ENCODE measurements at places on chromosomes 16 and 17. TPM values are rescaled to one million over a fixed set of nuclear protein-coding genes. Genes with fewer than 3 reads are reported as not detected.
A peak's percentile ranks its signal among the peaks of the same experiment; 100 is the strongest.

PTGES3L gene
- polyA plus RNA-seq: 1.7 TPM

SOX15 gene
- 1.3 TPM for polyA plus RNA-seq

CCDC200 gene
- polyA plus RNA-seq: not detected

C17orf100 gene
- 2.6 TPM for polyA plus RNA-seq

ZC3H7A gene
- polyA plus RNA-seq: 31.9 TPM

KCNH4 gene
- 0.57 TPM for polyA plus RNA-seq

DNA sequence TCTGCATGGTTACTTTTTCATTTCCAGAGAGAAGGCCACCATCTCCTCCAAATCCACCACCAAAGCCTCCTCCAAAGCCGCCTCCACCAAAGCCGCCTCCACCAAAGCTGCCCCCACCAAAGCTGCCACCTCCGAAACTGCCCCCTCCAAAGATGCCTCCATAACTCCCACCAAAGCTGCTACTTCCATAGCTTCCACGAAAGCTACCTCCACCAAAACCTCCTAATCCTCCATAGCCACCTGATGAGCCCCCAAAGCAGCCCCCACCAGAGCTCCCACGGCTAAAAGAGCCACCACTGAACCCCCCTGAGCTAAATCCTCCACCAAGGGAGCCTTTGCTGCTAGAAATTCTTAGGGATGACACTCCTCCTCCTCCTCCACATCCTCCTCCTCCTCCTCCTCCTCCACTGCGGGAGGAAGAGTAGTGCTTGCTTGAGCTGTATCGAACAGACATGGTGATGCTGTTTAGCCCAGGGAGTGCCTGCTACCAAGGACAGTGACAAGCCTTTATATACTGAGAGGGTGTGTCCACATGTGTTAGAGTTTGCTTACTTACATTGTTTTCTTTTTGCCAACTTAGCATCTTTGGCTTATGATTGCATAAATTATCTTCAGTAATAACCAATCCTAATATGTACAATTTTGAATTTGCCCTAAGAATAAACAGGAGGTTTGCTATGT lies at the start of gene KRT10:
TSS of gene KRT10 (minus strand) at position 483 of the 681 bp plus-strand sequence. CDS start at position 454, 29 bp downstream.
- no peaks in the 10 kb centered on the region for H3K27me3 ChIP-seq
- DNase-seq: no peak
- H3K36me3 ChIP-seq: peaks cover 7% of the 10 kb centered on the region
- no peaks in the 10 kb centered on the region for H3K4me1 ChIP-seq
- no peak within 1 kb of the TSS for H3K27ac ChIP-seq

- no peak overlapping the region for H3K4me3 ChIP-seq
- no peaks in the 10 kb centered on the region for H3K27me3 ChIP-seq
- DNase-seq: peak; percentile 44
- peaks cover 25% of the 10 kb centered on the region for H3K4me1 ChIP-seq
- H3K36me3 ChIP-seq: peaks cover 93% of the 10 kb centered on the region
These were observed 17.7 kb downstream of the SLC16A3 start for GRCh38 chr17:82246365-82247181.

GRCh38 chr17:34974179-34974578 lies 6.1 kb upstream of the LIG3 start:
- no peak overlapping the region for H3K27ac ChIP-seq
- no peaks in the 10 kb centered on the region for H3K4me1 ChIP-seq
- no peaks in the 10 kb centered on the region for H3K36me3 ChIP-seq

DNA sequence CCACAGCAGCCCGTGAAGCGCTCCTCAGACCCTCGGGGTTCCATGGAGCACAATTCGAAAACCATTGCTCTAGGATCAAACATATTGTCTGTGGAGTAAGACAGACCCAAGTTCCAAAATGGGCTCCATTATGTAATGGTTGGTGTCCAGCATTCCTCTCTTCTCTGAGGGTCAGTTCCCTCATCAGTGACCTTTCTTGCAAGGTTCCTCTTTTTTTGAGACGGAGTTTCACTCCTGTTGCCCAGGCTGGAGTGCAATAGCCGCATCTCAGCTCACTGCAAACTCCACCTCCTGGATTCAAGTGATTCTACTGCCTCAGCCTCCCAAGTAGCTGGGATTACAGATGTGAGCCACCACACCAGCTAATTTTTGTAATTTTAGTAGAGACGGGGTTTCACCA lies 28.4 kb downstream of the PLXDC1 start:
- DNase-seq: no peak
- H3K4me1 ChIP-seq: no peaks in the 10 kb centered on the region
- H3K27me3 ChIP-seq: no peaks in the 10 kb centered on the region
- H3K27ac ChIP-seq: no peak overlapping the region
- no peak overlapping the region for H3K4me3 ChIP-seq

GRCh38 chr17:14746822-14747602 lies 446.1 kb downstream of the HS3ST3B1 start:
- H3K4me1 ChIP-seq: no peaks in the 10 kb centered on the region
- H3K4me3 ChIP-seq: no peak overlapping the region
- no peaks in the 10 kb centered on the region for H3K36me3 ChIP-seq
- no peak overlapping the region for H3K27ac ChIP-seq

DNA sequence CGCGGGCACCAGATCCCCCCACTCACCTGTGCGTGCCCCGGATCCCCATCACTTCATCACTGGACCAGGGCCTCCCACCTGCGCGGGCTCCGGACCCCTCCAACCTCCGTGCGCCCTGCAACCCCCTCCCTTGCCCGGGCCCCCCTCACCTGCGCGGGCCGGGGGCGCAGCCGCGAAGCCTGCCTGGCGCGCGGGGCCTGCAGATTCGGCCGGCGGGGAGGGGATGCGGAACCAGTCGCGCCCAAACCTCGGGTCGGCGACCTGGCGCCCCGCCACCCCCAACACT lies 202 bp downstream of the CEP131 start:
- H3K36me3 ChIP-seq: no peaks in the 10 kb centered on the region
- DNase-seq: no peak
- H3K27me3 ChIP-seq: no peaks in the 10 kb centered on the region
- peaks cover 16% of the 10 kb centered on the region for H3K4me1 ChIP-seq
- H3K4me3 ChIP-seq: peak overlapping the region; percentile 94

DNA sequence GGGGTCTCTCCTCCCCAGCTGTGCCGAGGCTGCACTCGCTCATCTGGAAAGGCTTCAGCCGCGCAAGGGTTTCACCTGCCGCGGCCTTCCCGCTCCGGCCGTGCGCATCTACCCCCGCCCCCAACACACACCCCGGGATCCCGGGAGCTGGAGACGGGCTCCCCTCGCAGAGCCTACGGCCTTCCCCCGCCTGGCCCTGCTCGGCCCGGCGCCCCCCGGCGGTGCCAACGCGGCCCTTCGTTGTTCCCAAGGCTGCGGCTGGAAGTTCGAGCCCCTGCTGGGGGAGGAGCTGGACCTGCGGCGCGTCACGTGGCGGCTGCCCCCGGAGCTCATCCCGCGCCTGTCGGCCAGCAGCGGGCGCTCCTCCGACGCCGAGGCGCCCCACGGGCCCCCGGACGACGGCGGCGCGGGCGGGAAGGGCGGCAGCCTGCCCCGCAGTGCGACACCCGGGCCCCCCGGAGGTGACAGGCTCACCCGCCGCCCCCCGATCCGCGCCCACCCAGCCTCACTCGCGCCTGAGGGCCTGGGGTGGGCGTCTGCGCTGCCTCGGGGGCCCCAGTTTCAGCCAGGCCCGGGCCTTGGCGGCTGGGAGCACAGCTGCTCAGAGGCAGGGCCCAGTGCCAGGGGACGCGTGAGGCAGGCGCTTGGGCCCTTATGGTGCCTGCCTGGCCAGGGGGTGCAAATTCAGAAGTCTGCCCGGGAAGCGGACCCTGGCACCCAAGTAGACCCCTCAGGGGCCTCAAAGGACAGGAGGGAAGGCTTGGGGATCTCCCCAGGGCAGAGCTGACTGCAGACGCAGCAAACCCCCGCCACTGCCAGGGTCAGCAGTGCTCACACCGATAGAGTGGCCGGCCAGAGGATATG lies 11.2 kb downstream of the GALK1 start:
- H3K4me3 ChIP-seq: peak overlapping the region; percentile 65
- H3K27ac ChIP-seq: no peak overlapping the region
- DNase-seq: peak; percentile 98
- H3K36me3 ChIP-seq: no peaks in the 10 kb centered on the region
- no peaks in the 10 kb centered on the region for H3K27me3 ChIP-seq

GRCh38 chr16:85612191-85612800 lies 826 bp upstream of the GSE1 start:
- peaks cover 60% of the 10 kb centered on the region for H3K4me1 ChIP-seq
- peak overlapping the region; percentile 97 for H3K27ac ChIP-seq
- DNase-seq: peak; percentile 81
- peak overlapping the region; percentile 74 for H3K4me3 ChIP-seq
- no peaks in the 10 kb centered on the region for H3K36me3 ChIP-seq

GRCh38 chr16:31253642-31254045 lies 6.1 kb upstream of the ITGAM start:
- H3K4me3 ChIP-seq: no peak overlapping the region
- no peaks in the 10 kb centered on the region for H3K36me3 ChIP-seq
- DNase-seq: no peak
- peaks cover 67% of the 10 kb centered on the region for H3K27me3 ChIP-seq
- H3K4me1 ChIP-seq: no peaks in the 10 kb centered on the region
- H3K27ac ChIP-seq: no peak overlapping the region

- no peak overlapping the region for H3K4me3 ChIP-seq
- H3K36me3 ChIP-seq: peaks cover 46% of the 10 kb centered on the region
- peaks cover 9% of the 10 kb centered on the region for H3K4me1 ChIP-seq
These were observed 38.4 kb downstream of the ARHGAP23 start for GRCh38 chr17:38466346-38467315.

- H3K4me1 ChIP-seq: no peaks in the 10 kb centered on the region
- peaks cover 37% of the 10 kb centered on the region for H3K27me3 ChIP-seq
- no peak for DNase-seq
- no peak overlapping the region for H3K27ac ChIP-seq
These were observed 33.2 kb upstream of the STH start for GRCh38 chr17:45965812-45966211.

DNA sequence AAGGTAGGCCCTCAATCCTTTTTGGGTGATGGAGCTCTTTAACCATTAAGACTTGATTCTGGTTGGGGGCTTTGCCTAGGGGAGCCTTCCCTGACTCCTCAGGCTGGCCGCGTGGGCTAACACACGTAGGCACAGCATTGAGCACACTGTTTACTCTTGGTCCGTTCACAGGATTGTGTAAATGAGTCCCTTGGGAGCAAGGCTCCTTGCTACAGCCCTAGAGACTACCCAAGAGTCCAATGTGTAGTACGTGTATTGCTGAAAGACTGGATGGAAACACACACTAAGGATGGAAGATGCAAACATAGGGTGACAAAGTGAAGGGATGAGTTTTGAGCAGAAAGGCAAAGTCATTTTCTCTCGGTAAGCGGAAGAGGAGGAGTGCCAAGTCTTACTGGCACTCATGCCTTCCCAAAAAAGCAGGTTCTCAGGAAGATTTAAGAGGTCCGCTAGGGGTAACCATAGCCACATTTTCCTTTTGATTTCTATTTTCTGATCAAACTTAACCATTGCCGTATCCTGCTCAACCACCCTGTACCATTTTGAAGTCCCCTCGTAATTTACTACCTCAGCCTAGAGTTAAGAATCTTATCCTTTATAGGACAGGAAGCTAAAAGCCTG lies 911 bp upstream of the ITGA2B start:
- H3K36me3 ChIP-seq: no peaks in the 10 kb centered on the region
- H3K4me3 ChIP-seq: no peak overlapping the region
- H3K4me1 ChIP-seq: no peaks in the 10 kb centered on the region
- H3K27ac ChIP-seq: no peak overlapping the region
- no peaks in the 10 kb centered on the region for H3K27me3 ChIP-seq

DNA sequence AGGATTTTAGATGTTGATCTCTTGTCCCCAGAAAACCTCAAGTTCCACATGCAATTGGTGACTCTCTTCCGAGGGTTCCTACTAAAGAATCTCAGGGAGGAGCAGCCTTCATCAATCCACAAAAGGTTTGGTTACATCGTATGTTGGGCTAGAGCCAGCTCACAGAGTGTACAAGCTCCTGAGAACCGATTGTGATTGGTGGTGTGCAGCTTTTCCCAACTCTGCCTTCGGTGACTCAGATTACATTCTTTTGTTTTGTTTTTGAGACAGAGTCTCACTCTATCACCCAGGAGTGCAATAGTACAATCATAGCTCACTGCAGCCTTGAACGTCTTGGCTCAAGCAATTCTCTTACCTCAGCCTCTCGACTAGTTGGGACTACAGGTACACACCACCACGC lies 172.4 kb downstream of the PMP22 start:
- H3K36me3 ChIP-seq: no peaks in the 10 kb centered on the region
- DNase-seq: no peak
- no peak overlapping the region for H3K27ac ChIP-seq
- H3K4me1 ChIP-seq: no peaks in the 10 kb centered on the region
- H3K27me3 ChIP-seq: no peaks in the 10 kb centered on the region

- no peak overlapping the region for H3K4me3 ChIP-seq
- H3K36me3 ChIP-seq: no peaks in the 10 kb centered on the region
- no peak overlapping the region for H3K27ac ChIP-seq
- no peak for DNase-seq
- H3K4me1 ChIP-seq: peaks cover 3% of the 10 kb centered on the region
These were observed 169.2 kb upstream of the TBX2 start for GRCh38 chr17:61230461-61230860.

DNA sequence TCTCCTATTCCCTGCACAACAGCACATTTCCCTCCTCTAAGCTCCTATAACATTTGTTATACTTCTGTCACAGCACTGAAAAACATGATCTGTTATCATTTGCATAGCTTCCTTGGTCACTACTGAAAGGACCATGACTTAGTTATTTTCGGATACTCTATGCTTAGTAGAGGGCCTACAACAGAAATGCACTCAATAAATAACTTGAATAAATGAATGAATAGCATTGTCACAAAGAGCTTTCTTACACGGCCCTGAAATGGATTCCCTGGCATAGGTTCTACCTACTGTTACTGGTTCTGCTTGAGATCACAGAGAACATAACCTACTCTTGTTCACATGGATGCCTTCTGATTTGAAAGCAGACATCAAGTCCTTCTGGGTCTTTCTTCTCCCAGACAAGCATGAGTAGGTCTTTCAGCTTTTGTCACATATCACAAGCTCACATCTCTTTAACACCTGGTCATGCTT lies 41.6 kb downstream of the MYO1D start:
- no peaks in the 10 kb centered on the region for H3K27me3 ChIP-seq
- no peak overlapping the region for H3K27ac ChIP-seq
- peaks cover 8% of the 10 kb centered on the region for H3K4me1 ChIP-seq
- H3K4me3 ChIP-seq: no peak overlapping the region

DNA sequence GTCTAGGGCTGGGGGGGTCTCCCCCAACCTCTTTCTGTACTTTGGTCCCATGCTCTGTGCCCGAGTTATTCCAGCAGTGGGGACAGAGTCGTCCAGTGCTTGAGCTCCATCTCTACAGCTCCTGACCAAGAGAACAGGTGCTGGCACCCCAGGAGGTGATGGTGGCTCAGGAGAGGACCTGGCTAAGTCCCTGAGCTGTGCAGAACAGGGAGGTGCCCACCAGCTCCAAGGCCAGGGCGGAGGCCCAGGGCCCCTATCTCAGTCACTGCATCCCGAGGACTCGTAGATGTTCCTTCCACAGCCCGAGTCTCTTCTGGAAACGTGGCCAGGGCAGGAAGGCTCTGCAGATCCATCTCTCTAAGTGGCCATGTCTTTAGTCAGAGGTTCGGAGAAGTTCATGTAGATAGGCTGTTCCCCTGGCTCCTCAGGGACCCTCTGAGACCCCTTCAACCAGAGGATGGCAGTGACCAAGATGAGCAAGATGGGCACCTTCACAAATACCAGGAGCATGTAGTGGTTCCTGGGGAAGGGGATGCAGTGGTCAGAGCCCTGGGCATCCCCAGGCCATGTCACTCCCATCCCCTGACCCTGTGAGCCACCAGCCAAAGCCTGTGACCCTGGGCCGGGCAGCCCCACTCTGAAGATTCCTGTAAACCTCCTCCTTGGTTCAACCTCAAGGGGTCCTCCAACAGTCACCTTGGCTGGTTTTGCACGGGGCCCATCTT lies 8.7 kb downstream of the CD300LB start:
- no peaks in the 10 kb centered on the region for H3K27me3 ChIP-seq
- H3K4me3 ChIP-seq: no peak overlapping the region
- no peaks in the 10 kb centered on the region for H3K4me1 ChIP-seq
- no peak overlapping the region for H3K27ac ChIP-seq
- DNase-seq: no peak

All from SK-N-SH (cell line).